ENCODE measurements at places on chromosomes 7 and 10.

GRCh38 chr10:47240173-47240572 is 59.8 kb upstream of the GDF10 start:
- no peak for DNase-seq

GRCh38 chr10:70571636-70572439 is 30.7 kb downstream of the PRF1 start:
- no peak for DNase-seq

- no peak for DNase-seq
Observed at GRCh38 chr10:105545101-105545500, 904.0 kb downstream of the SORCS3 start.

GRCh38 chr7:20240080-20240926 is 23.1 kb upstream of the MACC1 start:
- DNase-seq: no peak

GRCh38 chr7:39294022-39294421 is 272.2 kb upstream of the YAE1 start:
- DNase-seq: no peak

DNA sequence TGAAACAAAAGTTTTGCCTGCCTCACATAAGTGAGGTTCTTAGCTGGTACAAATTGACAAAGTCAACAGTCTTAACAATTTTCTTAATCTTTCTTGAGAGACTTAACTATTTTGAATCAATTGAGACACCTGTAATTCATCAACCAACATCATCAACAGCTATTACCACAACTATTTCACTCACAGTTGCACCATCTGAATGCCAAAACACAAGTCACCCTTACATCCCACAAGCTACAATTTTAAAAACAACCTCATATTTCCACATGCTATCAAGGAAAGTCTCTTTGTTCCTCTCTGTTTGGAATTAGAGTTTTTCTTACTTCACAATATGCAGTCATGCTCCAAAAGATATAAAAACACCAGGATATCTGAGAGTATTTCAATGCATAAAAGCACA is 4.9 kb downstream of the SMURF1 start:
- DNase-seq: no peak

DNA sequence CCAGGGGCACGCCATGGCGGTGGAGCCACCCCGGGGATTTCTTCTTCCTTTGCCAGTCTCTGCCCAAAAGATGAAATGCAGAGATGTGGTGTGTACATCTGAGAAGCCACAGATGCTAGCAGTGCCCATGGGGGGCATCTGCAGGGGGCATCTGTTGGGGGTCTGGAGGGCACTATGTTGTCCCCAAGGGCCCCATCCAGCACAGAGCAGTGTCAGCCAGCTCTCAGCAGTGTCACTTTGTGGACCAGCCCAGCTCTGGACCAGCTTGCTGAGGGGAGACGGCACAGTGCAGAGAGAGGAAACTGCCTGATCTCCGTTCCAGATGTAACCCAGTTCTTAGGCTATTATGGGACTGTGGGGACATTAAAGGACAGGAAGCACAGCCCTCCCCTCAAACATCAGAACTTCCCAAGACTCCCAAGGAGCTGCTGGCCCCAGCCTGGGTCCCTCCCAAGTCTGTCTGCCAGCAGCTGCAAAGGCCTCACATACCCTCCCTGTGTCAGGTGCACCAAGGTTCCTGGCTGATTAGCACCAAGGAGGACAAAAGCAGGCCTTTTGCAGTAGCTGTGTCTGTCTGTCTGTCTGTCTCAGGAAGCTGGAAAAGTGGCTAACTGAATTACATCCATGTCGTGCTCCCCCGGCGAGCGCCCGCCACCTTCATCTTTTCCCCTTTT is 536.5 kb downstream of the PTPRN2 start:
- DNase-seq: no peak

- no peak for DNase-seq
Observed at GRCh38 chr10:26843736-26844135, 17.0 kb downstream of the ABI1 start.

DNA sequence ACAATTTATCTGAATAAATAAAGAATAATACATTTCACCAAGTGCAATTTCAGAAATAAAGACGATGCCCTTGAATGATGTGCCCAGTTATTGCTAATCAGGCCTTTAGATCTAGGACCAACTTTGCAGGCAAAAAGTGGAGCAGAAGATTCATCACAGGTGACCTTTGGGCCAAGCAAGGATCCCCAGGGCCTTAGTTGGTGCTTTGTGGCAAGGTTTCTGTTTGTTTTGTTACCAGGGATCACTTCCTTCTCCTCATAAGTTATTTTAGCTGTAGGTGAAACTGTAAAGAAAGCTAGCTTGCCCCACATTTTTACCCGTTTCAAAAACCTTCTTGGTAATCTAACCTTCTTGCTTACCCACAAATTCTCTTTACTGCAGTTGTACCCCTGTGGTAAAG is 323.2 kb downstream of the NEBL start:
- no peak for DNase-seq

- DNase-seq: no peak
Observed at GRCh38 chr7:150383710-150384397, 4.7 kb downstream of the ZNF775 start.

DNA sequence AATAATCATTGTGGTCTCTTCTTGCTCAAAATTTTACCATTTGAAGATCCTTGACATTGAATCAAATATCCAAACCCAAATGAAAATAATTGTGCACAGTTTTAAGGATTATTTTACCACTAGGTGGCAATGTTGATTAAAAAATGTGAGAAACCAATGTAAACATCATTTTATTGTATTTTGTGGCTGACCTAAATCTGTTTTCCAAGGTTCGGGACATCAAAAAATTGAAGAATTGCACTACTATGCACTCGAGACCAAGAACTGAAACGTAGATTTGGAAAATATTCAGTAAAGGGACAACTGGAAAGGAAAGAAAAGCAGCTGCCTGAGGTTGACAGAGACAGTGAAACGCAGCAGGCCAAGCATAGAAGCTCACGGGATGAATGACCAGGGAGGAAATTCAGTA is 259.3 kb downstream of the SNX13 start:
- DNase-seq: no peak

Measured in T-helper 9 cell (primary cell).